ENCODE measurements at places on chromosomes 6 and 20.

DNA sequence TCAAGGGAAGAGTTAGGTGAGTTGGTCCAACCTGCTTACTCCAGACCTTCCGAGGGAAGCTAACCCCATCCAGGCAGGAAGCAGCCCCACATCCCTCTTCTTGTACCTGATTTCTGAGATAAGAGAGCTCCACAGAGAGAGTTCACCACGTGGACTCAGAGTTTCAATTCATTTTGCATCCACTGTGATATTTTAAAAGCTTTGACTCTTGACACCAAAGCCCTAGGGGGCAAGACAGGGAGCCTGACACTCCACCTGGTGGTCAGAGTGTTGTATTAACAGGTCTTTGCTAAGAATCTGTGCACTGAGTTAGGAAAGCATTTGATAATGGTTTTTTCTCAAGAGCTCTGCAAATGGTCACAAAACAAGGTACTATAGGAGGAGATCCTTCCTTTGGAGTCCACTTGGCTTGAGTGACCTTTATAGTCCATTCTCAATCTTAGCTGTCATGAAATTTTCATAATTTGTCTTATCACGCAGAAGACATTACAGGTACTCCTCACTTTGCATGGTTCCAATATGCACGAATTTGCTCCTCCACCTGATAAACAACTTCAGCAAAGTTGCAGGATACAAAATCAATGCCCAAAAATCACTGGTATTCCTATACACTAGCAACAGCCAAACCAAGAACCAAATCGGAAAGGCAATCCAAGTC lies 56.2 kb upstream of the RIPOR2 start:
- peak; percentile 82 for DNase-seq

GRCh38 chr6:33427585-33428223 lies 7.8 kb downstream of the SYNGAP1 start:
- peak; percentile 55 for DNase-seq

- no peak for DNase-seq
These were observed 174.9 kb upstream of the THBS2 start for GRCh38 chr6:169428532-169428931.

GRCh38 chr20:58441723-58442122 lies 52.7 kb downstream of the VAPB start:
- no peak for DNase-seq

- no peak for DNase-seq
These were observed 40.8 kb upstream of the RNF182 start for GRCh38 chr6:13883966-13884365.

- no peak for DNase-seq
These were observed 613.1 kb downstream of the PKHD1 start for GRCh38 chr6:51474022-51474975.

- peak; percentile 92 for DNase-seq
These were observed at the start of gene EZR for GRCh38 chr6:158819213-158819976. Gene EZR, minus strand, starts transcription at chr6:158819368. Its CDS starts 1,275 bp downstream, at chr6:158818093.

GRCh38 chr6:87706187-87706966 lies 4.3 kb upstream of the AKIRIN2 start:
- DNase-seq = no peak

- DNase-seq = no peak
These were observed 34.9 kb downstream of the UBE2V1 start for GRCh38 chr20:50077818-50078601.

GRCh38 chr20:44080064-44080463 lies 106.9 kb downstream of the JPH2 start:
- no peak for DNase-seq

DNA sequence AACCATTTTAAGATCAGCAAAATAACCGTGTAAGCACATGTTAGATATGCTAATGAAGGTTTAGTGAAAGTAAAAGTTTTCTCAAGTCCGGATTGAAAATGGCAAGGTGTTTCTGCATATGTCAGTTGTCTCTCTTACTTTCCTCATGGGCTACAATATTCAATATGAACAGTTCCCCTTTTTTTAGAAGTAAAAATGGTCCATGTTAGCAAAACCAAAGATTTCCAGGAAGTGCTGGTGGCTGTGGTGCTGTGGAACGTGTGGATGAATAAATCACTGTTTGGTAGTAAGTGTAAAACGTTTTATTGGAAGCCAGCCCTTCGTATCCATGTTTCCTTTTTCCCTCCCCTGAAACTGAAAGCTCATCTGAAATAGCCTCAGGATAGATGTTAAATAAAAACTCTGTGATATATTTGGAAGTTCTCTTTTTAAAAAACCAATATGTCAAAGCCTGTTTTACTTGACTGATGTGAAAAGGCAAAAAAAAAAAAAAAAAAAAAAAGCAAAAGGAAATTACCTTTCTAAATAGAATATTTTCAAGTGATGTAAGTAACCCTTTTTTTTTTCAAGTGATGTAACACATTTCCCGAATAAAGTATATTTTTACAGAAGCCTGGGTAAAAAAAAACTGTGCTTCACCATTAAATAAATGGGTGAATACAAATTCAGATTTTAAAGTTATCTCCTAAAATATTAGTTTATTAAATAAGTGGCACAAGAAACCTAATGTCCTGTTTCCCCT lies 41.9 kb downstream of the PLEKHG1 start:
- no peak for DNase-seq

DNA sequence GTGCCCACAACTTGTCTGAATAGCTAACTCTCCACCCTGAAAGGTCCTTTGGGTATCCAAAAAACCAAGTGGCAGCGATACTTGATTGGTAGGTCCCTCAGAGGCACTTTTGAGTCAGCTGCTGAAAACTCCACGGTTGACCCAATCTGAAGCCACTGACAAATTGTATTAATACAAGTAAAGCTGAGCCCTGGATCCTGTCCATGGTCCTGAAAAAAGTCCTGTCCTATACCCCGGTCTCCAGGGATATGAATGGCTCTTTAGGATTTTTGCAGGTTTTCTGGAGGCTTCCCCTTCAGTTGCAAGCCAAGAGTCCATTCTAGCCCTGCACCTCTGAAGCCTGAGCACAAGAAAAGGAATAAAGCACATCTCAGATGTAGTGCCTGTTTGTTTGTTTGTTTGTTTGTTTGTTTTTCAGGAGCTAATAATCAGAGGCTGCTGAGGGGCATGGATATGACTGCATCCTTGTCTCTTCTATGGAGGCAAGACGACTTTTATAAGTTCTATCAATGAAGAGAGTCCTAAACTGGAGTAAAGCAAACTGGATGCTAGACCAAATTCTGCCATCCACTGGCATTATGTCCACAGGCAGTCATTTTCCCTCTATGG lies 1.7 kb upstream of the SLC12A5 start:
- peak; percentile 35 for DNase-seq

GRCh38 chr20:40276301-40276700 lies 412.7 kb downstream of the MAFB start:
- DNase-seq = no peak

DNA sequence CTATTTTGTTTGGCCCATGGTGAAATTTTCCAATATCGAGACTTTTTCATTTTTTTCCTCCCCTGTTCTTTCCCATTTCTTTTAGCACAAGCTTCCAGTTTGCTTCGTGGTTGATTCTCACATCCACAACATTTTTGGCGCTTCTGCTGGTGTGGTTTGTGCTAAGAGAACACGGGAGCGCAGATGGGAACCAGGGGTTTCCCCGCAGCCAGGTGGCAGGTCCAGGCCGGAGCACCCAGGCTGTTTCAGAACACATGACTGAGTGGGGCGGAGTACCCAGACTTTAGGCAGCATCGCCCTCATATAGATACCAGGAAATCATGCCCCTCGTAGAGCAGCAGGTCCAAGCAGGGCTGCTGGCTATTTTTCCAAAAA lies 58.0 kb downstream of the SYTL3 start:
- no peak for DNase-seq

DNA sequence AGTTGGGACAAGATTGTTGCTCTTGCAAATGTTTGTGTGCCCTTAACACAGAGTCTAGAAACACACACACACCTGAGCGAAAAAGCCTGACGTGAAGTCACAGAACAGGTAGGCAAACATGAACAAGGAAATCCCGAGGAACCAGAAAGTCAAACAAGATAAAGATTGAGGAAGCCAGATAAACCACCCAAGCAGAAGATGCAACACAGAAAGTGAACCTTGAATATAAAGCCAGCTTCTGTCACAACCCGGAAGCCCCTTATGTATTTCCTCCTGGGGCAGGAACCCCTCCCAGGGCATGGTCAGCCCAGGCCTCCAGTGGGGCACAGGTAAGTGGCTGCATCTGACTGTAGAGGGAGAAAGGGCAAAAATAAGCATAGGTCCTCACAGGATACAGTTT lies 158.2 kb upstream of the SUPT3H start:
- no peak for DNase-seq

DNA sequence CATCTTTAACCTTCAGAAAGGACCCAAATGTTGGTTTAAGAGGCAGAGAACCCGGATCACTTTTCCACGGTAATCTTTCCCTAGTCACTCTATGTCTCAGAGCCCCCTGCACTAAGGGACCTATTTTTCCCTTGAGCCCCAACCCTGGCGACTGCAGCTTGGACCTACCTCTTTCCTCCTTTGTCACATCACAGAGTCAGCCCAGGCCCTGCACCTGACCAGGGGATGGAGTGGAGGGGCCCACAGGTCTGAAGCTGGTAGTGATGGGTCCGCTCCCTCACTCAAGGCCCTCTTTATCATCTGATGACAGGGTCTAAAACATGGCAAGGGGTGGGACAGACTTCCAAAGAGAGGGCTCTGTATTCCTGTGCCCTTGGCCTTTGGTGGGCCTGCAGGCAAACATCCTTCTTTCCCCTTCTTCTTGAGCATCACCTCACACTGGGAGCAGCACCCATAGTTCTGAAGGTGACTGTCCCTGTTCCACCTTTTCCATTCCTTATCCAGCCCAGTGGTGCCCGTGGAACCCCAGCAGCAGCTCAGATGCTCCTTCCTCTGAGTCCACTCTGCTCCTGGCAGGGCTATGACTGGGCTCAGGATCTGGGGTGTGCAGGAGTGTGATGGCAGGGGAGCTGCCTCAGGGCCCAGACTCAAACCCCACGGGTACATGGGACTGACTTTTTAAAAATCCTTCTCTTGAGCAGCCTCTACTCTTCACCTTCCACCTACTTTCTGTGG lies 6.3 kb downstream of the RAET1L start:
- no peak for DNase-seq

DNA sequence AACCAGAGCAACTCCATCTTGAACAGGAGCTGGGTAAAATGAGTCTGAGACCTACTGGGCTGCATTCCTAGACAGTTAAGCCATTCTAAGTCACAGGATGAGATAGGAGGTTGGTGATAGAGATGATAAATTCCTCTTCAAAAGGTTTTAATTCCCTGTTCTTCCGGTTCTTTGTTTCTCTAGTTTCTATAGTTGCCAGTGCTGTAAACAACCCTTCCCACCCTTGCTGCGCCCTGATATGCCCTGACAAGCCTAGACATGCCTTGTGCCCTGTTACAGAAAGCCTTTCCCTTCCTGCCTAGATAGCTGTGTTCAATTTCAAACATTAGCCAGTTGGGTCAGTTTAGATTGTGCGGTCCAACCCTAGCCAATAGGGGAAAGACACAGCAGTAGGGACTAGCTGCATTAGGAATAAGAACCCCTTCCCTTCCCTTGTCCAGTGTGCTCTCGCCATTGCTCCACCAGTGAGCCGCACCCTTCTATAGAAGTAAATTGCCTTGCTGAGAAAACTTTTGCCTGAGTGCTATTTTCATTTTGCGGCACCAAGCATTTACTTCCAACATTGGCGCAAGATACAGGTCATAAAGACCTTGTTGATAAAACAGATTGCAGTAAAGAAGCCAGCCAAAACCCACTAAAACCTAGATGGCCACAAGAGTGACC lies 52.5 kb upstream of the CCN2 start:
- DNase-seq = no peak

- DNase-seq = peak; percentile 27
These were observed 86.4 kb downstream of the ADGRG6 start for GRCh38 chr6:142387997-142388815.

GRCh38 chr20:37234254-37234581 lies 27.4 kb downstream of the GHRH start:
- no peak for DNase-seq

DNA sequence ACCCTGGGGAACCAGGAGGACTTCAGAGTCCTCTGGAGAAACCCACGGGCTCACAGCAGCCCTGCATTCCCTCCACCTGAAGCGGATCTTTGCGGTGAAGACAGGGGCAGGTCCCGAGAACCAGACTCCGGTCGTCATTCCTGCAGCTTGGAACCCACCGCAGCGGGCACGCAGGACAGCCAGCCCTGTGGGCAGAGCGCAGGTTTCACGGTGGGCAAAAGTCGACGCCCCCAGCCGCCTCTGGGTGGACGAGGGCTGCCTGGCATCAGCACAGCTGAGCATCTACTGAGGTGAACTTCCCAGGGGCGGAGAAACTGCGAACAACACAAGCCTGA lies 118.3 kb downstream of the PSMB1 start:
- no peak for DNase-seq

DNA sequence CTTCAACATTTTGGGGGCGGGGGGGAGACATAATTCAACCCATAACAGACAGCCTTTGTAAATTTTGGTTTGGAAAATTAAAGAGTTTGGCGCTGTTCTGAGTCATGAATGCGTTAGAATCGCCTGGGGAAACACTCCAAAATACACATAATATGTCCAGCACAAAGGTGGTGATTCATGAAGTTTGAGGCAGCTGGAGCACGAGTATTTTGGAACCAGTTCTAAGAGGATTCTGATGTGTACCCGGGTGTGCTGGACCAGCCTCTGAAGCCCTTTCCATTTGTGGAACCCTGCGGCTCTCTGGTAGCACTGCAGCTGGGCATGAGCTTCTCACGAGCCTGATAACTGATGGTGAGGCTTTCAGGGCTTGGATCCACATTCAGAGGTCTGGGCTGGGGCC lies 4.7 kb downstream of the GMPR start:
- no peak for DNase-seq

DNA sequence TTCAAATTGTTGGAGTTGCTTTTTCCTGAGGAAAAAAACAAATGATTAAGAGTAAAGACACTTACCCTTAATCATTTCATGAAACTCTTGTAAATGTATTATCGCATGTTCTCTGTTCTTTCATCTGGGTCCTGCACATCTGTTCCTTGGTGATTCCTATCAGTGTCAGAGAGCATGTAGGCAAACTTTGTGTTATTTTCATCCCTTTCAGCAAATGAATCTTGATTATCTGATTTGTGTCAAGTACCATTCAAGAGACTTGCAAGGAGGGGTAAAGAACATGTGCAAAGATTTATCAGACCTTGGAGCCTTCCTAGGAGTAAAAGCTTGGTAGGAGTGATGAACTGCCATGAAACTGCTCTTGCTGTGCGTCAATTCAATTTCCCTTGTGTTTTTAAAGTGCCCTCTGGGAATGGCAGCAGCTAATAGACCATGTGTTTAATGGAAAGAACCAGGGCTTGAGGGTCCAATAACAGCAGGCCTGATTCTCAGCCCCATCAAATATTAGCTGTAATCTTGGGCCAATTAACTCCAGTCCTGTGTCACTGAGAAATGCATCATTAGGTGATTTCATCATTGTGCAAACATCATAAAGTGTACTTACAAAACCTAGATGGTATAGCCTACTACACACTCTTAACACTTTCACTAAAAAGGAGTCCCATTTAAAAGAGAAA lies 118.9 kb upstream of the CEP85L start:
- DNase-seq = no peak

DNA sequence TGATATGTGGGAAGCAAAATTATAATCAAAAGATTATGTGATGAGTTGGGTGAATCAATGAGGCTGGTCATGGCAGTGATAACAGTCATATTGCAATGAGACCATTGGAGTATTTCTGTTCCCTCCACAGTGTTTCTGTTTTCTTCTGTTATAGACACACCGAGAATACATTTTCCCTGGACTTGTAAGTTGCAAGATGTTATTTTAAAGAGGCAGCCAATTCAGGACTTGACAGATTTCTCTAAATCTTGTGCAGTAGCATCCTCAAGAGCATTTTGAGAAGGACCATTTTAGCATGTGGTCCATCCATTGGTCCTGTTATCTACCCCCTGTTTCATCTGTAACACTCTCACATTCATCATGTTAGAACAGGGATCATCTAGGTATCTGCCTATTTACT lies 55.6 kb downstream of the NKAIN2 start:
- no peak for DNase-seq
